ENCODE measurements at places on chromosomes 5 and 9.

- no peak for DNase-seq
Measured at GRCh38 chr5:52786949-52787599, 642 bp upstream of the ITGA1 start.

GRCh38 chr9:137555179-137555578 is 3.5 kb downstream of the MRPL41 start:
- no peak for DNase-seq

GRCh38 chr5:138943599-138944173 is 68.6 kb upstream of the LRRTM2 start:
- no peak for DNase-seq

GRCh38 chr5:1294835-1295649 is at the start of gene TERT:
Gene TERT, minus strand, starts transcription at chr5:1295068. Its CDS starts 79 bp downstream, at chr5:1294989.
- no peak for DNase-seq

- no peak for DNase-seq
Measured at GRCh38 chr9:38694676-38695075, 25.3 kb downstream of the FAM240B start.

GRCh38 chr9:8653855-8654254 is 854.3 kb upstream of the DMAC1 start:
- DNase-seq: no peak

DNA sequence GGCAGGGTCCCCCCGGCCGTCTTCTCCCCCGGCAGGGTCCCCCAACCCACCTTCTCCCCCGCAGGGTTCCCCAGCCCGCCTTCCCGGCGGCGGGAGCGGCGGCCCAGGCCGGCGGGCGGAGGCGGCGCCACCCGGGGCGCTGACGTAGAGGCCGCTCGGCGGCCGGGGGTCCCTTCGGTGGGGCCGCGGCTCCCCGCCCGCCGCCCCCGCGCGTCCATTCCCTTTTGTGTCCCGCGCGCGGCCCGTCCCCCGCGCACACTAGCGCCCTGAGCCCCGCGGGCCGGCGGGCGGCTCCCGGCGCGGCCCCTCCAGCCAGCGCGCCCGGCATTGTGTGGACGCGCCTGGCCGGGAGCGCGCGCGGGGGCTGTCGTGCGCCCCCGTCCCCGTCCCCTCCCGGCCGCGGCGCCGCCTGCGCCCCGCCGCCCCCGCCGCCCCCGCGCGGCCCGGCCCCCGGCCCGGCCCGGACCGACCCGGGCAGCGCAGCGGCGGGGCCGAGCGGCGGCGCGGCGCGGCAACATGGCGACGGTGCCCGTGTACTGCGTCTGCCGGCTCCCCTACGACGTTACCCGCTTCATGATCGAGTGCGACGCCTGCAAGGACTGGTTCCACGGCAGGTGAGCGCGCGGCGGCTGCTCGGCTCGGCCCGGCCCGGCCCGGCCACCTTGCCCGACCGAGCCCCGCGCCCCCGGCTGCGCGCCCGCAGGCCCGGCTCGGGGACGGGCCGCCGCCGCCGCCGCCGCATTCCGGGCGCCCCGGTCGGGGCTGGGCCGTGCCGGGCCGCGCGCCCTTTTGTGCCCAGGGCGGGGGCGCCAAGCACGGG is at the start of gene PHF2:
Gene PHF2 (plus strand): TSS at position 327 of the 820 bp plus-strand sequence. CDS start 190 bp downstream, at position 517.
- DNase-seq: no peak

GRCh38 chr9:99169982-99170761 is 51.6 kb downstream of the ALG2 start:
- no peak for DNase-seq

GRCh38 chr5:123180178-123180577 is 91.1 kb downstream of the PRDM6 start:
- DNase-seq: no peak

DNA sequence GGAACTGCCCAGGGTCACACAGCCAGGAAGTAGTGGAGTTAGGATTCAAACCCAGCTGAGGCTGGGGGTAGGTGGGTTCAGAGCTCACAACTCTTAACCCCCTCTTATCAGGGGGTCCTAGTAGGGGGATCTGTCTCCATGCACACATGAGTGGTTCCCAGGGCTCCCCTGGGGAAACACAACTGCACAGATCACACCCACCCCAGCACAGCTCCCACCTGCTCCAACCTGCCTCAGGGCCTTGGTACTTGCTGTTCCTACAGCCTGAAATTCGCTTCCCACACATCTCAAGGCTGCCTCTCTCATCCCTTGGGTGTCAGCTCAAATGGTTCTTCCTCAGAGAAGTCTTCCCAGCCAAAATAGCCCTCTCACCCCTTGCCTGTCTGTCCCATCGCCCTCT is 4.8 kb downstream of the SNCB start:
- no peak for DNase-seq

- DNase-seq: no peak
Measured at GRCh38 chr5:45037927-45038326, 229.2 kb downstream of the MRPS30 start.

DNA sequence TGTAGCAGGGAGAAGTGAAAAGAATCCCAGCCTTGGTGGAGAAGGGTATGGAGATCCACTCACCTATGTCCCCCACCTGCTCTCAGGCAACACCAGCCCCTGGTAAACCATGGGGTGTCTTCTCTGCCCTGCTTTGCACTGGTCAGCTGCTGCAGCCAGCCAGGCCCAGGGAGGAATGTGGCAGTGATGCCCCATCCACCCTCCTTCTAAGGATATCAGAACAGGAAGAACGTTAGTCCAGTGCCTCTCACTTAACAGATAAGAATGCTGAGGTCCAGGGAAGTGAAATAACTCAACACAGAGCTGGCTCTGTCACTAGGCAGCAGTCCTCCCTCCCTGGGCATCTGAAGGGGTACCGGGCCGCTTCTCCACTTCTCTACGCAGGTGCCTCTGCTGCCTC is 9.7 kb upstream of the PPIC start:
- DNase-seq: no peak

DNA sequence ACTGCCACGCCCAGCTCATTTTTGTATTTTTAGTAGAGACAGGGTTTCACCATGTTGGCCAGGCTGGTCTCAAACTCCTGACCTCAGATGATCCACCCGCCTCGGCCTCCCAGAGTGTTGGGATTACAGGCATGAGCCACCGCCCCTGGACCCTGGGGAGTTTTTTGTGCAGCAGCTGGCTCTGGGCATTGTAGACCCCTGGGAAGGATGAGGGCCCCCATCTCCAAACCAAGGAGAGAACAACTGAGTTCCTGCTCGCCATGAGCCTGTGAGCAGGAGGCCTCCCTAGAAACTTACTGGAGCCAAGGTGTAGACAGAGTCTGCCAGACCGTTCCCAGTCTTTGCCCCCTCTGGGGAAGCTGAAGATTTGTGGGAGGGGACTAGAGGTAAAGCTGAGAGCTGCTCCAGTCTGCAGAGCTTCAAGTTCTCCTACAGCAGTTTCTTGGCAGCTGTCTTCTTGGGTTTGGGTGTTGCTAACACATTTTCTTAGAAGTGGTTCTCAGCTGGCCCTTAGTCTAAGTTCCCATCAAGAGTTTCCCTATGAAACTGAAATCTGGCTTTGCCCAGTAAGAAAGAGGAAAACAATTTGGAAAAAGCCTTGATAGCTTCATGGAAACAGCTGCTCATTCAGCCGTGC is 12.4 kb downstream of the NUDT2 start:
- no peak for DNase-seq

- DNase-seq: no peak
Measured at GRCh38 chr5:92652756-92653155, 928.3 kb downstream of the NR2F1-AS1 start.

GRCh38 chr5:68047035-68047434 is 168.5 kb upstream of the PIK3R1 start:
- no peak for DNase-seq

DNA sequence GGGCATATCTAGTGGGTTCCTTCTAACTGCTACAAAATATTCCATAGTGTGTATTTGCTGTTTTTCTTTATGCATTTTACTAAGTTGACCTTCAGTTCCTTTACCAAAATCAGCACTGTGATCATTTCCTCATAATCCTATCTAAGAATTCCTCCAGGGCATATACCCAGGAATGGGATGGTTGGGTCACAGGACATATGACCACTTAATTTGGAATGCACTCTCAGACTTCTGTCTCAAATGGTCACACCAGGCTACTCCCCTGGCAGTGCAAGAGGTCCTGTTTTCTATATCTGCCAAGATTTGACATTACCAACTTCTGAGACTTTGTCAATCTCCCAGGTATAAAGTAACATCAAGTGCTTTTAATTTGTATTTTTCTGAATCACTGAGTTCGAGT is 63.9 kb downstream of the ADAMTS12 start:
- no peak for DNase-seq

DNA sequence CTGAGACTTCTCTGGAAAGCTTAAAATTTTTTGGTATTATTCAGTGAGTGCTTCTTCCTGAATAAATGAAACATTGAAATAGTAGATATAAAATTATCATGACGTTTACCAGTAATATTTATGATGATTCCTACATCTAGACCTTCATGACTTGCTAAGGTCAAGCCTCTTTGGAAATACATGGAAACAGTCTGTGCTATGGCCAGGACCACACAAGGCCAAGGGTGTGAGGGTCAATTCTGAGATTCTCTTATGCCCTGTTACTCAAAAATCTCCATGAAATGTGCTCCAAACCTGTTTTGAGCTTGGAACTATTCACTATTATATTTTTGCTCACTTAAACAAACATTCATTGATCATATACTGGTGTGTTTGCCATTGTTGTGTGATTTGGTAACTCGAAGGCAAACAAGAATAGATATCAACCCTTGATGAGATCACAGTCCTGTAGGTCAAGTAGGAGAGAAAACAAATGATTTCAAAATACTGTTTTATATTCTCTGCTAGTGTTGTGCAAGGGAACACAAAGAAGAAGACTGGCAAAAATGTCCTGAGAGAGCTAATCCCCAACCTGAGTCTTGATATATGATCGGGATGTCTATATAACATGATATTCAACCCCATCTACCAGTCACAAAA is 1254.9 kb upstream of the DMAC1 start:
- no peak for DNase-seq

GRCh38 chr5:143226872-143227271 is 176.6 kb downstream of the NR3C1 start:
- no peak for DNase-seq

- DNase-seq: no peak
Measured at GRCh38 chr5:156036640-156037039, 290.3 kb upstream of the SGCD start.

DNA sequence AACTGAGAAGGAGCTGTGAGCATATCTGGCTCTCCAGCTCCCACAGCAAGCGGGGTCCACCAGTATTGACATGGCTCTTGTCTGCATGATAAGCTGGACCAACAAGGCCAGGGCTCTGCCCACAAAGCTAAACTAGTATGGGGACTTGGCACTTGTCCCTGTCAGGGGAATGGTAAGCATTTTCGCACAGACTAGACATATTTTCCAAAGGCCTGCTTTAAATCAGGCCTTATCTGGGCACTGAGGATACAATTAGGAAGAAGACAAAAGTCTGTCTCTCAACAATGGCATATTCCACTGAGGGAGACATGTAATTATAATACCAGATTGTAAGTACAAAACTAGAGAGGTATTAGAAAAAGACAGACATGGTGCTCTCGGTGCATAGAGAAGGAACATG is 32.1 kb downstream of the CSF2 start:
- DNase-seq: no peak

GRCh38 chr5:1763548-1763911 is 36.1 kb downstream of the MRPL36 start:
- peak; percentile 51 for DNase-seq

DNA sequence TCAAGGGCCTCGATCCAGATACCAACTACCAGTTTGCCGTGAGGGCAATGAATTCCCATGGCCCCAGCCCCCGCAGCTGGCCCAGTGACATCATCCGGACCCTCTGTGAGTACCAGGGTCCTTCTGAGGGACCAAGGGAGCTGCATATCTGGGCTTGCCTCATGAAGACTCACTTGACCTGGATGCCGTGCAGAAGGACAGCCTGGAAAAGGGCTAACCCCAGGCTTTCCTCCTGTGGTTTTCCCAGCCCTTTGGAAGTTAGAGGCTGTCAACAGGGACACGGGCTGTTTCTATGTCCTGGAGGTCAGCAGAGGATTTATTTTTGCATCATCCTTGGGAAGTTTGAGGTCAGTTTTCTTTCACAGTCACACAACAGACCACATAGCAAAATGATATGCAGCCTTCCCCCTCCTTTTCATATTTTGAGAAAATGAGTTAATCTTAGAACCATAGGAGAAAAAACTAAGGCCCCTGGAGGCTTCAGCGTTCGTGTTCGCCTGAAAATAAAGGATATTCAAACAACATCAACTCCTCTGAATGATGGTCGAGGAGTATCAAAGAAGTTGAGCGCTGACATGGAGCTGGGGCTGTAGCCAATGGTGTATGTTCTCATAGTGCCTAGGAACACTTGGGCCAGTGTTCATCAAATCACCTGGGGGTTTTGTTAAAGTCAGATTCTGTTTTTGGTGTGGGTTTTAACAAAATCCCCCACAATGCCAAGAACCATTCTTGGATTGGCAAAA is 112.2 kb downstream of the EGFLAM start:
- DNase-seq: no peak

- no peak for DNase-seq
Measured at GRCh38 chr9:32899181-32899580, 102.2 kb downstream of the APTX start.

- no peak for DNase-seq
Measured at GRCh38 chr5:42621662-42622061, 135.0 kb upstream of the CCDC152 start.

DNA sequence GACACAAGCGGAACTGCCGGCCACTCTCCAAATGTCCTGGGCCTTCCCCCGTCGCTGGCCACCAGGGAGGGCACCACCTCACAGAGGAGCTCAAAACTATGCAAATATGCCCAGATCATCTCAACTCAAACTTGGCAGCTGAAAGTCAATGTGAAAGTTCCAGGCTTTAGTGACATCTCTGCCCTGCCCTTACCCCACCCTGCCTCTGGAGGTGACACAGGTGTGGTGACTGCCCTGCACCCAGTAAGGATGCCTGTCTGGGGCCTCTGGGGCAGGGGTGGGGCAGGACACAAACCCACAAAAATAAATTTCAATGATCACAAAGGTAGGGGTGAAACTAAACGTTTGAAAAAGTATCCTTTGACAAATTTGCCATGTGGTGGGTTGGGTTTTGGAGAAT is 213.4 kb downstream of the HSPA4 start:
- no peak for DNase-seq

GRCh38 chr9:123048748-123049147 is 15.3 kb downstream of the GPR21 start:
- DNase-seq: no peak

- no peak for DNase-seq
Measured at GRCh38 chr5:94508461-94509148, 109.8 kb downstream of the KIAA0825 start.

- DNase-seq: no peak
Measured at GRCh38 chr9:86713970-86714369, 233.3 kb downstream of the GAS1 start.

Data from left renal cortex interstitium (tissue), 4 donors.